Naive B cell (primary cell): ENCODE measurements at places on chromosomes 3 and 15. TPM values are rescaled to one million over a fixed set of nuclear protein-coding genes. Genes with fewer than 3 reads are reported as not detected.
A peak's percentile ranks its signal among the peaks of the same experiment; 100 is the strongest.

The CCR3 gene
- polyA plus RNA-seq: not detected

The ZPLD1 gene
- not detected for polyA plus RNA-seq

DNA sequence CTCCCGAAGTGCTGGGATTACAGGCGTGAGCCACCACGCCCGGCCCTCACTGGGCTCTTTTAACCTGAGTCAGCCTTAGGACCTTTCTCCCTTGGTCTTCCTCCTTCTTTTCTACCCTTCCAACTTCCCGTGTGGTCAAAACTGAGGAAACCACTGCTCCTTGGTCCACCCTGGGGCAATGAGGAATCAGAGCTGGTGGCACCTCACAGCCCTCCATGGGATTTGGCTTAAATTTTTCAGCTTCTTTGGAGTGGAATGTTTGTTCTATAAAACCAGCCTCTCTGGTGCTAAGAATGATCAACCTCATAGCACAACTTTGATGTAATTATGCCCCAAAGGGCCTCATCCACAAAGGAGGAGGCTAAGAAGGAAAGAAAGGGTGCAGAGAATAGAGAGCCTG, 76.6 kb upstream of the CFAP20DC start:
- no peak for DNase-seq

The PAQR9 gene
- not detected for polyA plus RNA-seq

DNA sequence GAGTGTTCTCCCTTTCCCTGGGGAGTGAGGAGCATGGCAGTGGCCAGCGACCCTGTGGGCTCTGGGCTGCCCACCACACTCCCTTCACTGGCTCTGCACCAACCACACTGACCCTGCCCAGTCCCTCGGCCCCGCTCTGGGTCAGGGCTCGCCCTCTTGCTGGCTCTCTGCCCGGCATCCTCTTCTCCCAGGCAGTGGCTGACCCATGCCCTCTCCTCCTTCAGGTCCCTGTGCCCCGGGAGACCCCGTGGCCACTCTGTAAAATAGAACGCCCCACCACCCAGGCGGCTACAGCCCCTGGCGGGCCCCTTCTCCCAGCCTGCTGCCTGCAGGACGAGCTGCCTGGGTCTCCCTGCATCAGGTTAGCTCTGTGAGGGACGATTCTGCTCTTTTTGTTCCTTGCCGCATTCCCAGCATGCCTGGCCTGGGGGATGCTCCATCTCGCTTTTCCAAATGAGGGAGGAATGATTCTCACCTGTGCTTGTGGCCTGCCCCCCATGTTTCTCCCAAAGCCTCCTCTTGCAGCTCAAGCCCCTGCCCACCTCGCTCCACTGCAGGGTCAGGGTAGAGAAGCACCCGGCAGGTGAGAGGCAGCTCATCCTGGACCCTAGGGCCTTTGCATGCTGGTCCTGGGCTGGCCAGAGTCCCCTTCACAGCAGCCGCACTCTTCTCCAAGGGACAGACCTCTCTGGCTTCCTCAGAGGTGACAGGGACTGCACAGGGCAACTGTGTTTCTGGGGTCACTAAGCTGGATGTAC, 14.5 kb upstream of the CFAP100 start:
- DNase-seq: no peak

The PLA2G4D gene
- polyA plus RNA-seq: not detected

- DNase-seq: peak; percentile 13
Observed at GRCh38 chr3:42173307-42173706, 82.2 kb downstream of the TRAK1 start.

The TKT gene
- polyA plus RNA-seq: 33.0 TPM

DNA sequence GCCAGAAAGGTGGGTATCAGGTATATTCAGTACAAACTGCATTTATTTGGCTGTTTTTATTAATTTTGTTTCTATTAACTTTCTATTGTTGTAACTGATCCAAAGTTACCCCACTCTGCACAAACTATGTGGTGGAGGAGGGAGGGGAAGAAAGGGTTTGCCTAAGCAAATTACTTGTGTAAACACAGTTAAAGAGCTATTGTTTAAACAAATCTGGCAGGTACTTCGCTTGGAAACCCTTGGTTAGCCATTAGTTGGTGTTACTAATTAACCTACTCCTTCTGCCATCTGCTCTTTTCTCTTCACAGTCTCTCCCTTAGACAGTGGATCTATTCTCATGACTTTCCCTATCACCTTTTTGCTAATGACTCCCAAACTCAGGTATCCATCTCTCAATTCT, 328.4 kb upstream of the NECTIN3 start:
- no peak for DNase-seq

The MYO5C gene
- polyA plus RNA-seq: not detected

DNA sequence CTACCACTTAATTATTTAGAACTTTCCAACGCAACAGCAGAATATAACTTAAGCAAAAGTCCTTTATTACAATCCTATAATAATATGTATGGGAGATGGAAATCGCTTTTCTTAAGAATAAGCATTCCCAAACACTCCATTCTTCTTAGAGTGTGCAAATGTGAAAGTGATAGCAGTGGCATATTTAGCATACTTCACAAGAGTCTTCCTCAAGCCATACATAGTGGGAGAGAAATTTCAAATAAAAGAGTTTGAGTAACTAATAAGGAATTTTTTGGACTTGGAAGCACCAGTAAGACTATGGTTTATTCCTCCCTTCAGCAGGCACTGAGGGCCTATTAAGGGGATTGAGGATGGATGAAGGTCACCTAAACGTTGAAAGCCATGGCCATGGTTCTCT, 22.1 kb upstream of the BNC1 start:
- no peak for DNase-seq

GRCh38 chr15:99059010-99059981, 45.6 kb upstream of the SYNM start:
- DNase-seq: peak; percentile 31

DNA sequence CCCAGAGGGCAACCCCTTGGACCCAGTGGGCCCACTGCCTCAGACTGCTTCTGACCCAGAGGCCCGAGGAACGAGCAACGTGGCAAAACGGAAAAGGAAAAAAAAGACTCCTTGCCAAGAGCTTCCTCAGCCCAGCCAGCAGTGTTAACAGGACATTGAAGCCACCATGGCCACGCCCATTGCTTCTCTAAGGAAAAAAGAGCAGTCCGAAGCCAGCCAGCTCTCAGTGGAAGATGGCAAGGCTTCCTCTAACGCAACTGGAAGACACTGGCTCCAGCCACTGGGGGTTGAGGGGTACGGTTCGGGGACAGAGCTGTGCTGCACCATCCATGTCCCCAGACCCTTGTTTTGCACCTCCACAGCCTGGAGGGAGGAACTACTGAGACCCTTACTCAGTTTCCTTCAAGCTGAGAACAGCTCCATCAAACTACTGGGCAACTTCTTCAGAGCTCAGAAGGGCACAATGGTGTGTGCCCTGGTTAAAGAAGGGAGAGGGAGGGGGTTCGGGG, 10.7 kb downstream of the BMF start:
- DNase-seq: no peak
